ENCODE measurements at places on chromosomes 1 and 21.
A peak's percentile ranks its signal among the peaks of the same experiment; 100 is the strongest.

DNA sequence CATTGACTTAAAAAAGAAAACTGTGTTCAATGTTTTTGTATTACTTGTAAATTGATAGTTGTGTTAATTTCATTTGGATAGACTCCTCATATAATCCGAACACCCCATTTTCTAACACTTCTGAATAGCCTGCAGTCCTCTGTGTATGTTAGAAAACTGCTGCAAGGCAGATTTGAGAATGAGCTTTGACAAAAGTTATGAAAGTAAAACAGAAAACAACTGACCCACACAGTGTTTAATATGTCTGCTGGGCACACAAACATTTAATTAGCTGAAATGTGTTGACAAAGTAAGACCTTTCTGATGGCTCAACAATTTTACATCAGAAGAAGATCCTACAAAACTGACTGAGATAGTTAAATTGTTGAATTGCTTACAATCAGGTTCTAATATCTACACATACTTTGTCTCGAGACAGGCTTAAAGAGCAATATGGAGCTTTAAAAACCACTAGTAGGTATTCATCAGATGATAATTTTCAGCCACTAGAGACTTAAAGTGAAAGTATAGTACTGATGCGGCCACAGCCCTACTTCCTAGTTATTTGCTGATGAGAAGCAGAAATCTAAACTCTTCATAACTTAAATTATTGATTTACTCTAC, 40.0 kb upstream of the PRMT6 start:
- DNase-seq: no peak

- no peak for DNase-seq
Measured at GRCh38 chr1:89277725-89278124, 5.1 kb upstream of the GBP5 start.

GRCh38 chr1:246335151-246335550, 171.9 kb downstream of the SMYD3 start:
- DNase-seq: no peak

- no peak for DNase-seq
Measured at GRCh38 chr1:39569034-39569433, 7.6 kb downstream of the PABPC4 start.

DNA sequence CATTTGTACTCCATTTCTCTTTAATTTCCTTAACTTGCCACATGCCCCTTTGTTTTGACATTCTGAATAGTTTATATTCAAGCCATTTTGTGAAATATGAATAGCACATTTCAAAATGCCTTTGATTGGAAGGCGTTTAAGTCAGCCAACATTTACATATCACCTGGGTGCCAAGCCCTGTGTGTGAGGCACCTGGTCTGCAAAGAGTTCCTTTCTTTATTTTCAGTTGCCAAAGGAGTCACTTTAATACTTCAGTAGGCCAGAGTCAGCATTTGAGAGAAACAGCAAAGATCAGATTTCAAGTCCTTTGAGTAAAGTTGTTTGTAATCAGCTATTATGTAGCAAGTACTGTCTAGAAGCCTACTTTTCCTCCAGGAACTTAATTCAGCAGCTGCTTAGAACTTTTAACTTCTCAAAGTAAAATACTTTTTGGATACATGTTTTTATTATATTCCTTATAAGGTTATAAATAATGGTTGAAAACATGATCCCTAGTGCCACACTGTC, 70.8 kb downstream of the DTL start:
- DNase-seq: no peak

DNA sequence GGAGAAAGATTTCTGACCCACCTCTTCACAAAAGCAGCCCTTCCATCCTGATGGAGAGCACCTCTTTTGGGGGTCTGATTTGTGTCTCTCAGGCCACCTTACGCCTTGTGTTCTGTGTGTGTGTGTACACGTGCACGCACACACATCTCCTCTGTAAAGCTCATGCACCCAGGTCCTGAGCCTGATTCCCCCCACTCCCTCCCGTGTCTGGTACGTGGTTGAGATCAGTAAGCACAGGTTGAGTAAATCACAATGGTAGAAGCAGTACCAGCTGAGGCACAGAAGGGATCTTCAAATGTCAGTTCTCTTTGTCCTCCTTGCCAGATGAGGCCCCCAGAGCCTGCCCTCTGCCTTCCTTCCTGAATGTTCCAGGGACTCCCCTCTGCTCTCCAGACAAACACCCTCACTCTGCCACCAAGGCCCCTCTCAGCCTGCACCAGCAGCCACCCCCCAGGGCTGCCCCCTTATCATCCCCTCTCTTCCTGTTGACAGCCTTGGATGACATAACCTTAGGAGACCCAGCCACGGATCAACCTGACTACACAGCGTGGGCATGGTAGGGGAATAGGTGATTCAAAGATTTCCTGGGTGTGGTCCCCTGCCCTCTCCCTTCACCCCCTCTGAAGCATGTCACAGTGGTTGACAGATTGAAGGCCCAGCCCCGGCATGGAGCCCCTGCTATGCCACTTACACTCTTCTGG, 112.8 kb downstream of the HIVEP3 start:
- DNase-seq: peak; percentile 58

GRCh38 chr1:186655876-186656275, 24.3 kb downstream of the PTGS2 start:
- DNase-seq: no peak

- no peak for DNase-seq
Measured at GRCh38 chr1:44072821-44073220, 41.6 kb upstream of the SLC6A9 start.

DNA sequence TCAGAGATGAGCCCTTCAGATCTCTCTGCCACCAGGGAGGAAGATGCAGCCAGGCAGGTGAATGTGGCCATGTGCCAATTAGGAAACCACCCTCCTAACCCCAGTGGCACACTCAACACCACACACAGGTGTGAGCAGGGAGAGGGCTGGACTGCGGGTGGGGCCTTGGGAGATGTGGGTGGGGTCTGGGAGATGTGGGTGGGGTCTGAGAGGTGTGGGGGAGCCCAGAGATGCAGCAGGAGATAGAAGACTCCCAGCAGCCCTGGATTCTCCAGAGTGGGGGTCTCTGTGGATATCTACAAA, 43.2 kb upstream of the COL6A1 start:
- DNase-seq: no peak

- DNase-seq: no peak
Measured at GRCh38 chr1:76939050-76939816, 72.0 kb downstream of the ST6GALNAC5 start.

DNA sequence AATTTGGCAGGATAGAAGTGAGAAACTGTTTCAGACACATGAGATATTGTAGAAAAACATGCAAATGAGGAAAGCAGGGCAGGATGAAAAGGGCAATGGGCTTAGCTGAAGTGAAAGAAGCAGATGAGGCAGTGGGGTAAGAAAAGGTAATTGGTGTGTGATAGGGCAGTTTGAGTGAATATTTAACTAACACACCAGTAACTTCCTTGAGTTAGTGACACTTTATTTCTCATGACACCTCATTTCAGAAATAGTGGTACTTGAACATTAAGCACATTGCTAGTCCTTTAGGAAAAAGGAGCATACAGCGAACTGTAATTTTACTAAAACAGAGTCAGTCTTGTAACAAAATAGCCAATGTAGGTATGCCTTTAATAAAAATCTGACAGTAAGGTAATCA, 415.0 kb downstream of the DPYD start:
- DNase-seq: no peak

DNA sequence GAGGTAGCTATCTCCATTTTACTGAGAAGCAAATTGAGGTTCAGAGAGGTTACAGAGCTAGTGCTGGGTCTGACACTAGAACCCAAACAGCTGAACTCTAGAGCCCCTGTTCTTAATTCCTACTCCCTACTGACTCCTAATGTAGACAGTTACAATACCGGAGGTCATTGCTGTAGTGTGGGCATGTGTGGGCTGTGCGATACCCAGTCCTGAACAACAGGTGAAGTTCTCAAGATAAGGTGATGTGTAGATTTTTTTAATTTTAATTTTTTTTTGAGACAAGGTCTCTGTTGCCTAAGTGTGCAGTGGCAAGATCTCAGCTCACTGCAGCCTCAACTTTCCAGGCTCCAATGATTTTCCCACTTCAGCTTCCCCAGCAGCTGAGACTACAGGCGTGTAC, 1.6 kb upstream of the RHOC start:
- DNase-seq: no peak

DNA sequence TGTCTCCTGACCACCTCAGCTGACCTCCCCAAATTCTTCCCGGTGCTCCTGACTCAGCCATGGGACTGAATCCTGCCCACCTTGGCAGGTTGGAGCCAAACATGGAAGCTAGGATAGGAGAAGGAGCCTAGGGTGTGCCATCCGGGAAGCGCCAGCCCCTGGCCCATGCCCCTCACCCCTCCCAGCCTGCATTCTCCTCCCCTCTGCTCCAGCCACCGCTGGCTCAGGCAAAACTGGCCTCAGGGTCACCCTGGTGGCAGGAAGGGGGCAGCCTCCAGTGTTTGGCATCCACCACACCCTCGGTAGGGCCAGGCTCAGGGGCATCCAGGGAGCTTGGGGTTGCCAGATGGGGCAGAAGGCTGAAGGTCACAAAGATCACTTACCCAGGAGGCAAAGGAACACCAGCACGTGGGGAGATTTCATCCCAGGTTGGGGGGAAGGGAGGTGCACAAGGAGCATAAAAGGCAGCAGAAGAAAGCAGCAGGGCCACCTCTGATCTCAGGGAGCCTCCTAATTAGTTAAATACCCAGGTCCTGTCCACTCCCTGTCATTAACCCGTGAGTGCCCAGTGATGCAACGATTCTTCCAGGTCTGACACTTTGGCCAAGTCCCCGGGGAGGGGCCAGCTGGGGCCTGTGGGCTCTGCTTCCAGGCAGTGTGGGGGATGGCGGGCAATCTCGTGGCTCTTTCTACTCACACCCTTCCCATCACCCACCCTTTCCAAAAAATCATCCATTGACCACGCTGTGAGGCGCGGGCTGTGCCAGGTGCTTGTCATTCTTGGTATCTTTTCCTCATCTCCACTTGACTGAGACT, at the start of gene PLA2G2E:
TSS of gene PLA2G2E (minus strand) at position 481 of the 816 bp plus-strand sequence. CDS start at position 423, 58 bp downstream.
- no peak for DNase-seq

GRCh38 chr1:89581859-89582258, 51.1 kb upstream of the LRRC8C start:
- no peak for DNase-seq

DNA sequence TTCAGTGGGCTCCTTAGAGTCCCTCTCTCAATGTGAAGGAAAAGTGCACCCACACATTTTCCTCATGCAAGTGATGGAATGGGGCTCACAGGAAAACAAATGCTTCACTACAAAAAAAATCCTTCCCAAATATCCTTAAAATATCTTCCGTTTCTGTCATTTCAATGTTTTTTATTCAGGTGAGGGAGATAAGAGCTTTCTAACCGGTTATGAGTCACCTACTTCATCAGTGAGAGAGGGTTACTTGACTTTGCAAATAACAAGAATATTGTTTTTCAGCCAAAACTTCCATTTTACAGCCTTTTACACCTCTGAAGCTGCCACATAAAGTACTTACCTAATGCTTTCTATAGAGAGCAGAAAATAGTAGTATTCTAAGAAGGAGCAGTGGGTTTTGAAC, 98.3 kb upstream of the CD55 start:
- DNase-seq: no peak

DNA sequence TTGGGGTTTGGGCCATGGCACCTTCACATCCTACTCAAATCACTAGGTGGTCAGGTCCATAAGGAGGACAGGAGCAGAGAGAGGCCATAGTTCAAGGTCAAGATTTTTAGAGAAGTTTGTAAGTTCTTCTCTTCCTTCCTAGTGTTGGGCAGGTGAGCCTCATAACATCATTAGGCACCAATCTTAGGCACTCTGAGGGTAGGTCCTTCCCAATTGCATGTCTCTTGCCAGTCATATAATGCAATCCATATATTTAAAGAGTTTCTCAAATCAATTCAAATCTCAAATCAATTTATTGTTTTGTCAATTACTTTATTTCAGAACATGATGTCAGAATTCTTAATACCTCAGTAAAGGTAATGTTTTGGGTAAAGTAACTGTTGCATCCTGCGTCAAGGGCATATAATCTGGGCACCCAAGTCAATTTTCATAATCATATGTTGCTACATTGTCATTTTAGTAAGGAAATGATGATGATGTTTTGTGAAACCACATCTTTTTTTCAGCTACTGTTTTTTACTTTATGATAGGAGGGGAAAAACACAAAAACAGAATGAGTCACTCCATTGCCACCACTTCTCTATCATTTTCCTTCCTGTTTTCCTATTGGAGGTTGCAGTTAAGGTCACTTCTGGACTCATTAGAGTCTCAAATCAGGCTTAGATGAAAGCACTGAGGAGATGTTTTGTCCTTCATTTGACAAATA, 122.7 kb downstream of the UCHL5 start:
- no peak for DNase-seq

DNA sequence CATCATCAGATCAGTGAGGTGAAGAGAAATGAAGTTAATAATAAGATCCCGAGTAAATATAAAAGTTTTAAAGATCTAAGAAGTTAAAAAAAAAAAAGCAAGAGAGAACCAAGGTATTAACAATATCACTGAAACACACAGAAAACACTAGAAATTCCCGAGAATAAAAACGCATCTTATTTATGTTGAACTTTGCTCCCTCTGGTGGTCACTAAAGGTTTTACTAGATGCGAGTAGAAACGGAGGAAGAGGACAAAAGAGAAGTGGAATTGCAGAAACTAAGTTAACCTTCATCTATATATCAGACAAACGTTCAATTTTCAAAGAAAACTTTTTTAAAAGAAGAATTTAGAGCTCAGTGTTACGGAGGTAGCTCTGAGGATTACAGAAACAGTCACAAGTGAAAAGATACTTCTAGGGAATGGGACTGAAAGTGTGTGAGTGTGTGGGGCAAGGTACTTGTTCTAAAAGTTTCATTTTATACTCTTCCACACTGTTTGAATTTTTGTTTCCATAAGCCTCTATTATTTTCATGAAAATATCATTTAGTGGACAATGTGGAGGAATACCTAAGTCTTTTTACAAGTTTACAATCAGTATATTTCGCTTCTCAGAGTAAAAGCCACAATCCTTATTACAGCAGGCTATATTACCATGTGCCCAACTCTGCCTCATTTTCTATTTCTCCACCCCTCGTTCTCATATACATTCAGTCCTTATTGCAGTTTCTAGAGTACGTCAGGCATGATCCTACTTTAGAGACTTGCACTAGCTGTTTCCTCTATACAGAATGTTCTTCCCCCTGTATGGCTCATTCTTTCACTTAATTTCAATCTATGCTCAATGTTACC, 19.7 kb downstream of the ACBD6 start:
- DNase-seq: no peak

GRCh38 chr1:169072945-169073725, 33.4 kb upstream of the ATP1B1 start:
- DNase-seq: no peak

GRCh38 chr1:59570524-59570923, 244.2 kb upstream of the HOOK1 start:
- no peak for DNase-seq

GRCh38 chr1:109214695-109215623, 1.2 kb downstream of the SARS1 start:
- peak; percentile 49 for DNase-seq

All from activated T-cell treated with anti-CD3 and anti-CD28 coated beads, Interleukin-2, amount 50 U/mL, for 48 hours (primary cell).